ENCODE measurements at places on chromosomes 2 and 18.
A peak's percentile ranks its signal among the peaks of the same experiment; 100 is the strongest.

GRCh38 chr2:23925702-23926289 is 1.1 kb downstream of the ATAD2B start:
- DNase-seq: peak; percentile 64

GRCh38 chr18:79512461-79513380 is 117.0 kb downstream of the NFATC1 start:
- peak; percentile 1 for DNase-seq

DNA sequence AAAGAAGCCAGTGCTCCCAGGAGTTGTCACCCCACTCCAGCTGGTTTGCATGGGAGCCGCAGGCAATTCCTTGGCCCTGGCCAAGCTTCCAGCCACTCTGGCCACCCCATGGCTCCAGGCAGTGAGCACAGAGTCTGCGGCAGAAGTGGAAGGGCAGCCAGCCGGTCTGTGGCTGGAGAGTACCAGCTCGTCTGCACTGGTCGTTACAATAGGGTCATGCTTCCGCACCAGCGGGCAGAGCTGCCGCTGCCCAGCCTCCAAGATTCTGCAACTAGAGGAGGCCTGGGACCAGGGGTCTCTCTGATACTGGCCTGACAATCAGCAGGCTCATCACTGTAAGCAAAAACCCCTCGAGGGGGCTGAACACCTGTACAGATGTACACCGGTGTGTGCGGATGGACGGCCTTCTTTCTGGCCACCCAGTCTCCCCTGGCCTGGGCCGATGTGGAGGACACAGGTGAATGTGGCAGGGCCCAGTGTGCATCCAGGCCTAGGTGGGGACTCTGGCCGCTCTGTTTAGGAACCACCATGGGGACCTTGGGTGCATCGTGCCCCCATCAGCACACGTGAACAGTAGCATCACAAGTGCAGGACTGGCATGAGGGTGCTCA is 51.9 kb upstream of the ODC1 start:
- DNase-seq: no peak

GRCh38 chr2:159379181-159379580 is 92.7 kb upstream of the WDSUB1 start:
- no peak for DNase-seq

DNA sequence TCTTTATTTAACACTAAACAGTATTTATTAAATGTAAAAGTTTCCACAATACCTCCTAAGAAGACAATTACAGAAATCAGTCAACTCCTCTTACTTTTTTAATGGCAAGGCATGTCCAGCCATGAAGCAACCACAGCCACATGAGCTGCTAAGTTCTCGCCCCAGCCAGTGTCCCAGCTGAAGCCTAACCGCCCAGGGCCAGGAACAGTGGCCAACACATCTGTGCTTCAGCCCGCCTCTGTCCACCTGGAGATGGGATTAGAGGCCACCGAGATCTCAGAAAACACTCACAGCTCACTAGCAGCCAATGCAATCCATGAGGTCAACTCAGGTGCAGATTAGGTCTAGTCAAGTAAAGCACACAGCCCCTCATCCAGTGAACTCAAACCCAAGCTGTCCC is 40.2 kb downstream of the PID1 start:
- no peak for DNase-seq

DNA sequence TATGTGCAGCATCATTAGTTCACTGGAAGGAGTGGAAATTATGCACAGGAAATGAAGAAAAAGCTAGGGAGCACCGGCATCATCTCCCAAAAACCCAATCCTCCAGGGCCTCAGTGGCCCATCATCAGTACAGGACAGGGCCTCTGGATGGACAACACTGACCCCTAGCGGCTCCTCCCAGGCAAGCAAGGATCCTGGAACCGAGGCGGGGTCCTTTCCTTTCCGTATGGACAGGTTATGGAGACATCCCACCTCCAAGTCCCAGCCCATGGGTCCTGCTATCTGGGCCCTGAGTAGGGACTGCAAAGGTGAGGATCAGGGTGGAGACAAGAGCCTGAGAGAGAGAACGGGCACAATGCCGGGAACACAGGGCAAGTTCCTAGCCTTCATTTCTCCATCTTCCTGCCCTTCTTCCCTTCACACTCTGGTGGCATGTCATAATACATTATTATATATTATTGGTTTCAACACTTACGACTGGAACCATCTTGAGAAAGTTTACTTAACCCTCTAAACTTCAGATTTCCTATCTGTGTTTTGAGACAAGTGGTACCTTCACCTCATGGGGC is 68.2 kb downstream of the ZNF516 start:
- peak; percentile 35 for DNase-seq

- DNase-seq: no peak
These were observed 22.2 kb upstream of the POU3F3 start for GRCh38 chr2:104831742-104832141.

DNA sequence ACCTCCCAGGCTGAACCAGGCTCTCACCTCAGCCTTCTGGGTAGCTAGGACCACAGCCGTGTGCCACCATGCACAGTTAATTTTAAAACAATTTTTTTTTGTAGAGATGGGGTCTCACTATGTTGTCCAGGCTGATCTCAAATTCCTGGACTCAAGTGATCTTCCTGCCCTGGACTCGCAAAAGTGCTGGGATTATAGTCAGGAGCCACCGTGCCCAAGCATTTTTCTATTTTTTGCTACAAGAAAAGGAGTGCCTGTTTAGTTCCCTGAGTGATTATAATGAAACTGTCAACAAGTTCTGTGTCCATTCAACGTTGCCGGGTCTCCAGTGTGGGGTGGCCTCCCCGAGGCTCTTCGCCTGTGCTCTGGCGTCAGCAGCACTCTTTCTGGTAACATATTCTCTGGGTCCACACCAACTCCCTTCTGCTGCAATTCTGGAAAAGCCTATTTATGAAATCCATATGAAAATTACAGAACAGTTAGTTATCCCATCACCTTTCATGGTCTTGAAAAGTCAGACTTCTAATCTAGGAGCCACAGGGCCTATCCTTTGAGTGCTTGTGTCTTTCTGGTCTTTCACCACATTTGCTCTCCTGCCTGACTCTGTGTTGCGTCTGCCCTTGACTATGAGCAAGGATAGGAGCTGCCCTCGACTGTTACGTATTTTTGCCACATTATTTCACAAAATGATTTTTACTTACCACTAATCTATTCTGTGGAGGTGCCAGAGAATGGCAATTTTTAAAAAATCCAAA is 172.7 kb downstream of the SOCS6 start:
- no peak for DNase-seq

GRCh38 chr2:20205915-20206524 is 18.9 kb downstream of the SDC1 start:
- DNase-seq: no peak

DNA sequence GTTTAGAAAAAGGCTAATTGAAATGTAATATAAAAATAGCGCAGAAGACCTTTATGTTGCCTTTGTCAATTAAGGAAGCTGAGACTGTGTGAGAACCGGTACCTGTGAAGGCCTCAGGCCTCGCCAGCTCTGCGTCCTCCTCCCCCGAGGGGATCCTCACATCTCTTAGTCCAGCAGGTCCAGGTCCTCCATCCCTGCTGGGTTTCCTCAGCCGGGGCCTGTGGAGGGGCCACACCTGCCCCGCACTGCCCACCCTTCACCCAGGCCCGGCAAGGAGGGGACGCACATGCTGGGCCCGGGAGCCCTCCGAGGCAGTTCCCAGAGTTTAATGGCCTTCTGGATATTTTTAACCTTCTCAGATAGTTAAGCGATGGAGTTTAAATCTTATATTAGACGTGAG is 3.5 kb downstream of the KCNG2 start:
- no peak for DNase-seq

GRCh38 chr2:158221063-158222020 is 119.7 kb downstream of the UPP2 start:
- DNase-seq: no peak

GRCh38 chr2:219459460-219460311 is 25.0 kb downstream of the SPEG start:
- peak; percentile 60 for DNase-seq

- DNase-seq: no peak
These were observed 364.5 kb upstream of the CDH2 start for GRCh38 chr18:28541276-28541930.

DNA sequence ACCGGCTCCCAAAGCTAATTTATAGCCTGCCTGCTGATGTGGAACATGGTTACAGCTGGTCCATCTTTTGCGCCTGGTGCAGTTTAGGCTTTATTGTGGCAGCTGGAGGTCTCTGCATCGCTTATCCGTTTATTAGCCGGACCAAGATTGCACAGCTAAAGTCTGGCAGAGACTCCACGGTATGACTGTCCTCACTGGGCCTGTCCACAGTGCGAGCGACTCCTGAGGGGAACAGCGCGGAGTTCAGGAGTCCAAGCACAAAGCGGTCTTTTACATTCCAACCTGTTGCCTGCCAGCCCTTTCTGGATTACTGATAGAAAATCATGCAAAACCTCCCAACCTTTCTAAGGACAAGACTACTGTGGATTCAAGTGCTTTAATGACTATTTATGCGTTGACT is 51.4 kb downstream of the TMEM178A start:
- DNase-seq: no peak

- no peak for DNase-seq
These were observed 41.4 kb downstream of the TET3 start for GRCh38 chr2:74025971-74026612.

GRCh38 chr2:88668862-88669261 is 22.6 kb upstream of the RPIA start:
- DNase-seq: no peak

DNA sequence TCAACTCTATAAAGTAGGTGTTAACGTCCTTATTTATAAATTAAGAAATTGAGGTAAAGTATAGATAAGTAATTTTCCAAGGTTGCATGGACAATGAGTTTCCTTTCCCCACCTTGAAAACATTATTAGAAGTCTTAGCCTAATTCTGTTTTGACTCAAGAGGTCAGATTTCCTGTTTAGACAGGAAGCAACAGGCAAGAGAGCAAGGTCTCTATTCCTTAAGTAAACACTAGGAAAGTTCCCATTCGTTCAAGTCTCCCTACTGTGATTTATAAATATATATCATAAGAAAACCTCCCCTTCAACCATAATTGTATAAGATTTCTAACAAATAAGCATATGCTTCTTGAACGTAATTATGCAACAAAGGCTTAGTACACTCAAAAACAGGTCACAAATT is 40.3 kb downstream of the CLASP1 start:
- no peak for DNase-seq

DNA sequence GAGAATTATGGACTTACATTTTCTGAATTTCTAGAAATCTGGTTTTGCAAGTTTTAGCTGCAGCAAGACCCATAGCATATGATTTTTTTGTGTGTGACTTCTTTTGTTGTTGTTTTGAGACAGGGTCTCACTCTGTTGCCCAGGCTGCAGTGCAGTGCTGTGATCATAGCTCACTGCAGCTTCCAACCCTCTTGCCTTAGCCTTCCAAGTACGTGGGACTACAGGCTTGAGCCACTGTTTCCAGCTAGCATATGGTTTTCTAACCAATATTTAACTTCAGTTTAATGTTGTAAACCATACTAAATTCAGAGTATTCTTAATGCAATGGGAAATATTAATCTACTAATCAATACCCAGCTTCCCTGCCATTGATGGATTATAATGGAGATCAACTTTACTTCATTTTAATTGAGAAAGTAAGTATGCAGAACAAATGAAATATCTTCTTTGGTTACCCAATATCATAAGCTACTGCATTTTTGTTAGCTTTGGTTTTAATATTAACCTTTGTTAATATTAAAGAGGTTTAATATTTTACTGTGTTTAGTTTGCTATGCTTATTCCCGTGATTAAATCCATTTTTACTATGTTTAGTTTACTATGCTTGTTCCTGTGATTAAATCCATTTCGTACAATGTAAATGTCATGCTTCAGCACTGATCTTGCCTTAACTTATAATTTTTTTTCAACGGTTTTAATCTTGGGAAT is 273.4 kb upstream of the TMEFF2 start:
- DNase-seq: no peak

DNA sequence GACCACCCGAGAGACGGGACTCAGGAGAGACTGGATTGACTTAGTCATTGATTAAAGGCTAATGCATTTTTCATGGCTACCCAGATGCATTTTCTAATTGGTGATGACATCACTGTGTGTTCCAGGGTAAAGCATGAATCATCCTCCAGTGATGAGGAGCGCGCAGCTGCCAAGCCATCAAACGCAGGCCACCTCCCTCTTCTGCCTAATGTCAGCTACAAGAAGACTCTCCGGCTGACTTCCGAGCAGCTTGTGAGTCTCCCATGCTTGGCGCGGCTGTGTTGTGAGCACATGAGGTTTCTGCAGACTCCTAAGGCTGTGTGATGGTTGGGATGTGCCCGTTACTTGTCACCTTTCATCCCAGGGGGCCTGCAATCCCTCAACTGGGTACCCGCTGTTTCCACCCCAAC is 56.4 kb downstream of the LPIN1 start:
- DNase-seq: no peak

- DNase-seq: no peak
These were observed 39.9 kb downstream of the SP110 start for GRCh38 chr2:230179907-230180306.

DNA sequence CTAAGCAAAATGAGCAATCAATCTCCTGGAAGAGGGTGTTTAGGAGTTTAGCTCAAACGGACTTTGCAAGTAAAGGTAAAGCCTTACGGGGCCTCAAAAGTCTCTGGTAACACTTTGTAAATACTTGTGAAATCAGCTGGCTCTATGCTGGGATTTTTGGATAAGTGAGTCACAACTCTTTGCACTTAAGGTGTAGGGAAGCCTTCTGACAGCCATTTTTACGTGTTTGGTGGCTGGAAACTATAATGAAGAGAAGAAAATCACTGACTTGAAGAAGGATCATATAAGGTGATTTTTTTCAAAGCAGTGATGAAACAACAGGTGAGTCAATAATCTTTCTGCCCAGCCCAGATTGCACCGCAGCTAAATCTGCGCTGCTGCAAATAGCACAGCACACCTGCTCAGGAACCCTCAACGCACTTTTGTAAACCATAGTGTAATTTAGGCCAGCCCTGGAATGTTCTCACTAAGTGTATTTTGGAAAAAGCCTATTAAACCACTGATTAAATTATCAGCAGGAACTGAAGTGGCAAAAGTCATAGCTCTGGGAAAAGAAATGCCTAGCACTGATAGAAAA is 218.8 kb downstream of the AGPS start:
- DNase-seq: no peak

DNA sequence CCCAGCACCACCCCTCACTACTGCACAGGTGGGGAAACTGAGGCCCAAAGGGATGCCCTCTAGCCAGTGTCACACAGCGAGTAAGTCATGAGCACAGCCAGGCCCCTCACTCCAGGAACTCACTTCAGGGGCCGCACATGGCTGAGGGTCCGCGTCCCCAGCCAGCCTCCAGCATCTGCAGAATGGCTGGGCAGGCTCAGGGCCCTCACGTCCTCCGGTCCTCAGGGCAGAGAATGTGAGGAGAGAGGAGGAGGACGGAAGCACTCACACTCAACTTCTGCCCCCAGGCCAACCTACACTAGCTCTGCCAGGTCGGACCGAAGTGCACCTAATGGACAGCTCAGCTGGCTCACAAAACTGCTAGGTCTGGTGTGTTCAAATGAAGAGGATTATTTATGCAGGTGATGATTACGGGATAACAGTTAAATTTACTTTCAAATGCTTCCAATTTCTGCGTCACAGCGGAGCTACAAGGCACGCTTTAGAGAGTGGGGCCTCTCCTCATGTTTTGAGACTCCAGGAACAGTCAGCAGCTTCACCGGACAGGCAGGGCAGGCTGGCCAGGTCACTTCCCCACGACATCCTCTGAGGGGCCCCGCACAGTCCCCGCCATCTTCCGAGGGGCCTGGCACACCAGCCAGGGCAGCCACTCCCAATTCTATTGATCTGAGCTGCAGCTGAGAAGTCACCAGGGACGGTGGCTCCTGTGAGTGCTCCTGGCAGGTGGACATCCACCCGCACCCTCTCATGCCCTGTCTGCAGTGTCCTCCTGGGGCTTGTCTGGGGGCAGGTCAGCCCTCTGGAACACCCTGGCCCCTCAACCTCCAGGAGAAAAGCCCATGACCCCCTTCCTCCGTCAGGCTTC is 26.5 kb downstream of the KIF1A start:
- DNase-seq: no peak

GRCh38 chr2:181684454-181685149 is 4.3 kb upstream of the NEUROD1 start:
- no peak for DNase-seq

Measured in stimulated activated CD4-positive, alpha-beta T cell treated with anti-CD3 and anti-CD28 coated beads, Interleukin-2, amount 100 ng/mL, for 24 hours (primary cell).